ENCODE measurements at places on chromosomes 11 and 22. TPM values are rescaled to one million over a fixed set of nuclear protein-coding genes. Genes with fewer than 3 reads are reported as not detected.
A peak's percentile ranks its signal among the peaks of the same experiment; 100 is the strongest.

DNA sequence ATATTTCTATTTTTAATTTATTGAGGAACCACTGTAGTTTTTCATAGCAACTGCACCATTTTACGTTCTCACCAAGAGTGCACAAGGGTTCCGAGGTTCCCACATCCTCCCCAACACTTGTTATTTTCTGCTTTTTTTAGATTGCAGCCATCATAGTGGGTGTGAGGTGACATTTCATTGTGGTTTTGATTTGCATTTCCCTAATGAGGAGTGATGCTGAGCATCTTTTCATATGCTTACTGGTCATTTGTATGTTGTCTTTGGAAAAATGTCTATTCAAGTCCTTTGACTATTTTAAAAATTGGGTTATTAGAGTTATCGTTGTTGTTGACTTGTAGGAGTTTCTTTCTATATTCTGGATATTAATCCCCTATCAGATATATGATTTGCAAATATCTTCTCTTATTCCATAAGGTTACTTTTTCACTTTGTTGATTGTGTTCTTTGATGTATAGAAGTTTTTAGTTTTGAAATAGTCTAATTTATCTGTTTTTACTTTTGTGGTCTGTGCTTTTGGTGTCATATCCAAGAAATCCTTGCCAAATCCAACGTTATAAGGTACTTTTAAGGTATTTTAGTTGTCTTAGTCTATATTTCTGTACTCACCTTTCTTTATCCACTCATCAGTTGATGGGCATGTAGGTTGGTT is 9.0 kb downstream of the NEAT1 start:
- no peak for DNase-seq

GRCh38 chr11:94806014-94806413 is 37.9 kb downstream of the AMOTL1 start:
- DNase-seq, result no peak

GRCh38 chr22:49975543-49976389 is 15.2 kb downstream of the PIM3 start:
- DNase-seq, result no peak

GRCh38 chr11:62611705-62612365 is 740 bp downstream of the EML3 start:
- no peak for DNase-seq

DNA sequence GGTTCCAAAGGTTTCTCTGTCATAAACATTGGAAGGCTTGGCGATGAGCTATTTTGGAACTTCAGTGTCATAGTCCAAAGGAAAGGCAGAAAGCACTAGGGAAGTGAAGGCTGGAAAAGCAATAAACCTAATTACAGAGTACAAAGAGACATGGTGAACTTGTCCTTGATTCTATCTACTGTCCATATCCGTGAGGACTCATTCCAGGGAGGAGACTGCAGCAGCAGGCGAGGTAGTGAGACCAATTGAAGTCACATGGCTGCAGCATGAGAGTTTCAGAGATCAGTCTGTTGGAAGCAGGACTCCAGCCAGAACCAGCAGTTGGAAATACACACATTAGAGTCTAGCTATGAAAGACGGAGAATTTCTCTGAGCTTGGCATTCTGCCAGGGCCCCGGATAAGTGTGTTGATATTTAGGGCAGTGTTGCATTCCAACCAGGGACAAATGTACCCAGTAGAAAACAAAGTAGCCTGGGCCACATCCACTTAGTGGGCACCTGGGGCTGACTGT is 54.1 kb upstream of the ARHGAP42 start:
- no peak for DNase-seq

GRCh38 chr11:30392221-30392784 is 69.4 kb downstream of the ARL14EP start:
- DNase-seq, result peak; percentile 4

- DNase-seq, result no peak
Measured at GRCh38 chr11:200224-201003, 6.8 kb downstream of the BET1L start.

- peak; percentile 18 for DNase-seq
Measured at GRCh38 chr11:44188643-44189042, 93.2 kb downstream of the EXT2 start.

- DNase-seq, result no peak
Measured at GRCh38 chr11:127675581-127675980, 675.0 kb upstream of the KIRREL3 start.

DNA sequence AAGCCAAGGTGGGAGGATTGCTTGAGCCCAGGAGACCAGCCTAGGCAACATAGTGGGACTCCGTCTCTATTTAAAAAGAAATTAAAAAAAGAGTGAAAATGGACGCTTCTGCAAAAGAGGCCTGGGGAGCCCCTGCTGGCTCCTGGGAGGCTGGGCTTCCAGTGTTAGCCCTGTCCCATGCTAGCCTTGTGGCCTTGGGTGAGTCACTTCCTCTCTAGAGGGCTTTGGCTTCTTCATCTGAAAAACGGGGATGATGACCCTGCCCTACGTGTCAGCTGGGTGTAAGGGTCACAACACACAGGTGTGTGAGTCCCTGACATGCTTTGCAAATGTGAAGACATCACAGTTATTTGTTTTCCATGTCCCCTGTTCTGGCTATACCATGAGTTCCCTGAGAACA is 32.8 kb downstream of the FAM227A start:
- no peak for DNase-seq

DNA sequence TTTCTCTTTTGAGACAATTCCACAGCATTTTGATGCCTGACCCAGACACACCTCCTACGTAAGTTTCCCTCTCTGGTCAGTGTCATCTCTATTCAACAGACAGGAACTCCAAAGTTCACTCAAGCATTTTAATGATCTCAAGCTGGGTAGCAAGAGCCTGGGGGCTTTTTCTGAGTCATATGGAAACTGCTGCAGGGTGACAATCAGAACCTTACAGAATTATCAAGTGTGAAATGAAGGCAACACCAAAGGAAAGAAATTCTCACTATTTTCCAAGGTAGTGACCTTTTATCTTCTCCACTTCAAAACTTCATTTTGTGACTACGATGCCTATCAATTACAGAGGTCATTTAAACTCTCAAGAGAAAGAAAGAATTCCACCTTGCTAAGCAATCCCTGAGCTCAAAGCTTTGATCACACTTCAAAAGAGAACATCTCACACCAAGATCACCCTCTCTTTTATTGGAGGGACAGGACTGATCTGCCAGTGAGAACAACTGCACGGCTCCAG is 229.0 kb upstream of the ZC3H12C start:
- DNase-seq, result no peak

- DNase-seq, result no peak
Measured at GRCh38 chr11:26254378-26254777, 77.6 kb upstream of the ANO3 start.

GRCh38 chr22:20741634-20742581 is 32.0 kb upstream of the SERPIND1 start:
- DNase-seq, result peak; percentile 1

GRCh38 chr22:43205261-43205691 is 18.3 kb upstream of the TTLL12 start:
- no peak for DNase-seq

GRCh38 chr11:131993246-131993645 is 622.8 kb downstream of the NTM start:
- DNase-seq, result no peak

DNA sequence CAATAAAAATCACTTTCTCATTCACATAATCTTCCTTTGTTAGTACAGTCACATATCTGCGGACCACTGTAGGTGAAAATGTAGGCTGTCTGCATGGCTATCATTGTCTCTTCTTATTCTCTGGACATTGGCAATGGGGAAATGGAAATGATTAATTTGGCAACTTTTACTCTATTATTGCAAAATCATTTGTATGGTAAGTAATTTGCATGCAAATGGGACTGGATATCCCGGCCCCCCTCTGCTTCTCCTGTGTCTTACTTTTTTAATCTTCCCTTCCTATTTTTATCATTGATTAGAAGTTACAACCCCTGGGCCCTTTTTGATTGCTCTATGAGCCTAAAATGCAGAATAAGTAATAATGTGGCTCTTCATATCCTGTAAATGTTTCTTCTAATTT is 6.0 kb downstream of the GRK3 start:
- no peak for DNase-seq

DNA sequence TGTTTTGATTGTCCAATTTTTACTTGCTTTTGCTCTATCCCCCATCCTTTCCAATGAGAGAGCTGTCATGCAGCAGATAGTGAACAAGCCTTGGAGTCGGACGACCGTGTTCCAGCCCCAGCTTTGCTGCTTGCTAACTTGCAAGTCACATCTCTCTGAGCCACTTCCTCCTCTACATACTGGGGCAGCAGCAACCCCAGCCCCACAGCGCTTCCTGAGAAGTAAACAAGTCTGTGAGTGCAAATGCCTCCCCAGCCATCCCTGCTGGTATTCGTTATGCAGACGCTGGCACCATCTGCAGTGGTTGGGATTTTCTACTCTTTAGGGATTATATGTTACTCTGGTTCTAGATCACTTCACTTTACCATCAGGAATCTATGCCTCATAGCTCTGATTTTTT is 35.0 kb downstream of the TPBGL start:
- no peak for DNase-seq

- no peak for DNase-seq
Measured at GRCh38 chr11:46942172-46942571, 5.6 kb downstream of the CSTPP1 start.

DNA sequence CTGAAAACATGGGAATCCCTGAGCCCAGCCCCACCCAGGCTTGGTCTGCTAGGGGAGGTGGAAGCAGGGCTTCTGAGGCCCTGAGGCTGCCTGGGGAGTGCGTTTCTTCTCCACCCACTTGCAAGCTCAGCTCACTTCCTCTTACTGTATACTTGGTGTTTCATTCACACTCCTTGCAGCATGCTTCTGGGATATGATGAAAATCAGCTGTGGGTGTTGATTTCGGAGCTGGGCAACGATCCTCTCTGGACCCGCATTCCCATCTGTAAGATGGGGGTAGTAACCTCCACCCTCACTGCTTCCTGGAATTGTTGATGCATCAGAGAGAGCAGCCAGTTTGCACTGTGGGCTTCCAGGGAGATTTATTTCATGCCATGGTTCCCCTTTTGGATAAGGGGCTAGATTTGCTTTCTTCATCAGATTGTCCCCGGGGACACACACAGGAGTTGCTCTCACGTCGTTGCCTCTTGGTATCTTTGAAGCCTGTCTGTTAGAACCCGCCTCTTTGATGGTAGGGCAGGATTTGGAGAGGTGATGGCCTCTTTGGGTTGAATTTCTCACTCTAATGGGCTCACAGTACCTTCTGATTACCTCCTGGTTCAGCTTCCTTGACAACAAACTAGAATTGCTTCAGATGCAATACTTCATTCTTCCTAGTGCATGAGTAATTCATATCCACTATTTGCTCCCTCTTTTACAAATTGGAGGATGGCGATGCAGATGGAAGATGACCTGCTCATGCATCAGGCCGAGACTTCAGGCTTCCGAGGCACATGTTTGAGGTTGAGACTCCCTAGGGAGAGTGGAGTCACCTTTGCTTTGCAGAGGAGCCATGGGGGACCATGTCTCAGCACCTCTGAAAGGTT is 40.4 kb downstream of the BCR start:
- DNase-seq, result no peak

DNA sequence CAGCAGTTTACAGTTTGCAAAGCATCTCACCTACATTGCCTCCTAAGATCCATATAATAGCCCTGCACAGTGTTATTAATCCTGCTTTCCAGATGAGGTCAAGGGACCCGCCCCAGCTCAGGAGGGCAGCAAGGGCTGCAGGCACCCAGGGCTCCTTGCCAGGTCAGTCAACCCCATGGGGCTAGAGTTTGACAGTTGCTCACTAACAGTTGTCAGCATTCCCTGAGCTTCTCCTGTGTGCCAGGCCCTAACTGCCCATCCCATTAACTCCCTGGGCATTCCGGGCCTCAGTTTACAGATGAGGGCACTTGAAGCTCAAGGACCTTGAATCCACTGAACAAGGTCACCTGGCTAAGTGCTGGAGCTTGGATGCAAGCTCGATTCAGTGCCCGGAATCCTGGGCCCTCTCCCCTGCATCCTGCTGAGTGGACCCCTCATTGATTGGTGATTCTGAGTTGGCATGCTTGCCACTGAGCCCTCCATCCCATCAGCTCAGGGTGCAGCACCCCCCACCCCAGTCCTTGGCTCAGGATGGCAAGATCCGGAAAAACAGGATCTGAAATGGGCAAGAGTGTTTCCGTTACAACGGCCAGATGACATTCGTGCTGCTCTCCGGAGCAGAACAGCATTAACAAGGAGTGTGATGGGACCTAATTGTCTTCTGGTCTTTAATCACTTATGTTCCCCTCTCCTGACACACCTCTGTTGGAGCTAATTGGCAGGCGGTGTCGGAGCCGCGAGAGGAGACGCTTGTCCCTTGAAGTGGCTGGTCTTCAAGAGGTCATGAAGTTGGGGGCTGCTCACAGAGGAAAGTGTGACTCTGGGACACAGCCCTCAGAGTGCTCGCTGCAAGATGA is 87.4 kb upstream of the SHISAL1 start:
- no peak for DNase-seq

DNA sequence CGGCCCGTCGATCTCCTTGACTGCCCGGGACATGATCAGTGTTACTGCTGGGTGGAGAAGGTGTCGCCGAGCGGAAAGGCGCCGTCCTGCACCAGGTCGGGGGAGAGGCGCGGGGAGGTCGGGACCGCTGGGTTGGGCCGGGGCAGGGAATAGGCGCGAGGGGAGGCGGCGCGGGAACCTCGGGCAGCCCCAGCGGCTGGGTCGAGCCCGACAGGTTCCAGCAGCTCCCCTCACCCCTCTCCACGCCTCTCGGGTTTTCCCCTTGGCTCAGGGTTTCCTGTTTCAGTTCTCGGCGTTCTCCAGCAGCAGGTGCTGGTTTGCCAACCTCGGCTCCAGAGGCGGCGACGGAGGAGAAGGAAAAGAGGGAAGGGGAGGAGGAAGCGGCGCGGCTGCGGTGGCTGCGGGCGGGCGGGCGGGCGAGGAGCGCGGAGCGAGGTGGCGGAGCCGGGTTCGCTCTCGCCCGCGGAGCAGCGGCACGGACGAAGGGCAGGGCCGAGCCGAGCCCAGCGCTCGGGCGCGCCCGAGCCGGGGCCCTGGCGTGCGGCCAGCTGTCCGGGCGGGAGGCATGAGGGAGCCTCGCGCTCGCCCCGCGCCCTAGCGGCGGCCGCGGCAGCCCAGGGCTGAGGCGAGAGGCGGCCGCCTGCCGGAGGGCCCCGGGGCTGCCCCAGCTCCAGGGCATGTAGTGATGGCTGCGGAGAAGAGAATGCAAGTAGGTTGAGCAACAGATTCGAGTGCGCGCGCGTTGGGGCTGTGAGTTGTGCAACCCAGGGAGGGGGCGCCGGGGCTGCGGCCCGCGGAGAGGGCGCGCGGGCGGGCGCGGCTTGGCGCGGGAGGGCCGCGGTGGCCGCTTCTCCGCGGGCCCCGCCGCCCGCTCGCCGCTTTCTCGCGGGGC is at the start of gene ZC3H12C:
TSS of gene ZC3H12C (plus strand) at position 878 of the 892 bp plus-strand sequence. CDS start 20 bp downstream, outside the sequence.
- peak; percentile 86 for DNase-seq

GRCh38 chr22:25566898-25567235 is 2.4 kb downstream of the GRK3 start:
- no peak for DNase-seq

Gene CTSW
- total RNA-seq, result not detected

Gene TRIM64
- total RNA-seq, result not detected

Gene SHANK2
- total RNA-seq, result 1.5 TPM
